Fibroblast of lung (primary cell): ENCODE measurements at places on chromosomes 4 and X. TPM values are rescaled to one million over a fixed set of nuclear protein-coding genes. Genes with fewer than 3 reads are reported as not detected.

Gene VEGFD
- 2.0 and 2.1 TPM in 2 replicates for total RNA-seq

Gene MAGEA4
- not detected in 2 replicates for total RNA-seq

Gene TKTL2
- not detected in 2 replicates for total RNA-seq

Gene GPR50
- total RNA-seq: not detected in 2 replicates

Gene SYN1
- total RNA-seq: under 0.01 and 0.17 TPM in 2 replicates
